ENCODE measurements at places on chromosomes 4 and X.

- no peak for DNase-seq
Observed at GRCh38 chr4:38634047-38634759, 29.8 kb upstream of the KLF3 start.

DNA sequence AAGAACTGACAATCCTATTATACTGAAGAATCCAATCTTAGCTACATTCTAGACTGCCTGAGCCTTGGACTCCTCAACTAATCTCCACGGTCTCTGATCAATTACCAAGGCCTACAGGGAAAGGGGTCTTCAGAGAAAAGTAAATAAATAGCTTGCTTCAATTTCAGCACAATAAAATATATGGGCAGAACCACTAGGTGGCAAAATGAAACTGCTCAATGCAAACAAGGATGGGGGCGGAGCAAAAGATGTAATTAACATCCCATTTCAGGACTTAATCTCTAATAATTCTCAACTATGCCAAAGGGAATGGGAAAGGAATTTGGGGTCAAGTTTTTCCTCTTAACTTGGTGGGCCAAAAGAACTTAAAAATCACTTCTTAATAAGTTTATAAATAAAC, 78.4 kb upstream of the MAP3K15 start:
- no peak for DNase-seq

- no peak for DNase-seq
Observed at GRCh38 chr4:89298155-89298554, 9.4 kb downstream of the GPRIN3 start.

- no peak for DNase-seq
Observed at GRCh38 chr4:605702-606425, 19.5 kb upstream of the PDE6B start.

DNA sequence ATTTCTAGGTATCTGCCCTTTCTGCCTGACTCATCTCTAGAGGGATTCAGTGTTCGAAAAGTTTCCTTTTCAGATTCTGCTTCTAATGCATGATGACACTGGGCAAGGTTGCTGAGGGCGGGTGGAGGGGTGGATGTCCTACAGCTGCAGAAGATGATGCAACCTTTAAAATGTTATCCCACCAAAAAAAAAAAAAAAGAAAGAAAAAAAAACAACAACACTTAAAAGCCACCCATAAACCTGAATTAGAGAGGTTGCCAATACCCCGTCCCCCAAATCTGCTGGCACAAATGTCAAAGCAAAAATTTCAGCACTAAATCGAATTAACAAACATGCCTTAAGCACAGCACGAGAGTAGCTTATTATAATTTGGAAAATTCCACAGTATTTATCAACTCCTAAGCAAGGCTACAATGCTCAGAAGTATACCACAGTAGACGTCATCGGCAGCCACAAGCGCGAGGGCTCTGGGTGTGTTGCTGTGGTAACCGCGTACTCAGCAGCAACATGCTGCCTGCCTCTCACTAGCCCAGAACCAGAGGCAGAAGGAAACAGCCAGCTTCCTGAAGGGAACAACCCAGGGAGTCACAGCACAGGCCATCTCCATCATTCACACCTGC, 167.5 kb upstream of the MAP3K15 start:
- no peak for DNase-seq

GRCh38 chr4:7651461-7651921, 216.8 kb upstream of the PSAPL1 start:
- DNase-seq: no peak

- DNase-seq: no peak
Observed at GRCh38 chr4:2881431-2881830, 37.8 kb downstream of the ADD1 start.

- no peak for DNase-seq
Observed at GRCh38 chr4:98110929-98111328, 32.3 kb downstream of the STPG2 start.

GRCh38 chrX:132443196-132444135, 45.4 kb downstream of the MBNL3 start:
- no peak for DNase-seq

- no peak for DNase-seq
Observed at GRCh38 chr4:34039766-34040165, 2204.5 kb downstream of the ARAP2 start.

- DNase-seq: no peak
Observed at GRCh38 chrX:80648023-80648422, 161.7 kb downstream of the BRWD3 start.

GRCh38 chr4:157713342-157713741, 459.5 kb downstream of the GASK1B start:
- DNase-seq: no peak

DNA sequence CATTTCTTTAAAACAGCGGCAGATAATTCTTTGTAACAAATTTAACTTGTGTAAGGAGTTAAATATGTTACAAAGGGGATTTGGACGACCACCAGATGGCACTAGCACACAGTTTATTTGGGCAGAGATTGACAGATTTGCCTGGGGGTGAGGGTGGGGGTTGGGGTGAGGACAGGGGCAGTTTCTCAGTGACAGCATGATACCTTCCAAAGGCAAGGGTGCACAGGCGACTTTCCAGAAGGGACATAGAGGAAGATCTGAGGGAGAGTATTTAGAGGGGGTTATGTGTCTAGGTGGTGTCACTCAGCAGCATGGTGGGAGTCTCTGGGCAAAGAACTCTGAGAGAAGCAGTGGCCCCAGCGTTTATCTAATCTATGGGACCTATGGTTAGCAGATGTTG, 9.6 kb upstream of the TMA16 start:
- no peak for DNase-seq

DNA sequence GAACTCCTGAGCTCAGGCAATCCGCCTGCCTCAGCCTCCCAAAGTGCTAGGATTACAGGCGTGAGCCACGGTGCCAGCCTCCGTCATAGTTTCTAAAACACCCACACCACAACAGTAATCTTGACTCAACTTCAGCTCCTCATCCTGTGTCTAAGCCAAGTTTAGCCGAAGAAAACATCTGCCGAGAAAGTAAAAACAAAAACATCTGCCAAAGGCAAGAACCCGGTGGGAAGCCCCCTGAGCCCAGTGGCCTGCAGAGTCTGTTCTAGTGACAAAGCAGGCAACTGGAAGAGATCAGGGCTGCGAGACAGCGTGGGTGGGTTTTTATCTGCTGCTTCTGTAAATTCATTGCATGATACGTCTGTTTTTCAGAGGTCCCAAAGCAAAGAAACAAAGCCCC, 26.6 kb upstream of the CD99 start:
- DNase-seq: peak; percentile 17

GRCh38 chrX:140440876-140441275, 64.0 kb downstream of the SOX3 start:
- no peak for DNase-seq

DNA sequence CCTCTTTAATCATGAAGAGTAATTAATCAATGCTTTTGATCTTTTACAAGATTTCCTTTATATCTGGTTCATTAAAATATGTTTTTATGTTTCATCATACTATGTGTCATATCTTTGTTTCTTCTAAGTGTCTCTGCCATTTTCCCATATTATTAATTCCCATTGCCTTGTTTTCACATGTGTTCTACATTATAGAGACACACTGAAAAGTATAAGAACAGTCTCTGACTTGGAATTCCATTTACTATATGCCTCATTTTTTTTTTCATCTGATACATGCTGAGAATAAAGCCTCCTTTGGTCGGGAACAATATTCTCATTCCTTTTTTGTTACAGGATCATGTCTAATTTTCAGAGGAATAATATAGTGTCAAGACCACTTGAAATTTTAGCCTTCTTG, 4.3 kb downstream of the BANK1 start:
- no peak for DNase-seq

DNA sequence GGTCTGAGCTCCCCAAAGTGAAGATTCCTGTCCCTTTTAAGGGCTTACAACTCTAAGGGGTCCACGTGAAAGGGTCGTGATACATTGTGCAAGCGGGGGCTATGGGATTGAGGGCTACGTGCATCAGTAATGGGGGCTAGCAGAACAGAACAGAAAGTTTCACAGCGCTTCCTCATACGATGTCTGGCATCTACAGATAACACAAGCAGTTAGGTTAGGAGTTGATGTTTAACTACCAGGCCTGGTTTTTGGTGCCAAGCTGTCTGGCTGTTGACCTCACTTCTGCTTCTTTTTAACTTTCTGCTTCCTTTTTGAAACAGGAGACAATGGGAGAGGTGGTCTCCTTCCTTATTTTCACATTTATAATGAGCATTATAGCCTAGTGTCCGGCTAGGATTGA, 368.6 kb upstream of the CXorf51A start:
- DNase-seq: no peak

DNA sequence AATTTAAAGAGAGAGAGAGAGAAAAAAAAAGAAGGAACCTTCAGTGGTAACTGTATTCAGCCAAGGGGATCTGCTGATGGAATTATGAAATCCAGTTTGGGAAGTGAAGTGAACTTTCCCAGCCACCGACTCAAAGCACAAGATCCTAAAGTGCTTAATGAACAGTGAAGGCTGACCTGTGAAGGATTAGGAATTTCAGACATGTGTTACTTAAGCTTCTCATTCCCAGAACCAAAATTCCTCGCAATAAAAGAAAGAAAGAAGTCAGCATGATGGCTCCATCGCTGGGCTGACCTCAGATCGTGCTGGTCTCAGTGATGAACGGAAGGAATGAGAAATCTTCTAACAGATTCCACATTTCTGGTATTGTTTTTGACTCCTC, 135.2 kb downstream of the ARSF start:
- DNase-seq: no peak

- DNase-seq: no peak
Observed at GRCh38 chr4:109248322-109248900, 54.0 kb downstream of the COL25A1 start.

DNA sequence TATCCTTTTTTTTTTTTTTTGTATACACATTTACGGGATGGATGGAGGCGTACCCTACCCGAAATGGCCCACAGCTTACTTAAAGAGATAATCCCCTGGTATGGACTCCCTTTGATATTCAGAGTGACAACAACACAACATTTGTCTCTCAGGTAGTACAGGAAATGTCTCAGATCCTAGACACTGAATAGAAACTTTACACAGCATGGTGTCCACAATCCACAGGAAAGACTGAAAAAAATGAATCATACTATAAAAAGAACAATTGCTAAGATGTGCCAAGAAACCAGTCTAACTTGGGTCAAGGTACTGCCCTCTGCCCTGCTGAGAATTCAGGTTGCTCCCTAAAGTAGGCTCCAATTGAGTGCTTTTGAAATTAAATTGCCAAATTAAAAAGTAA, 100.8 kb upstream of the LANCL3 start:
- DNase-seq: no peak

DNA sequence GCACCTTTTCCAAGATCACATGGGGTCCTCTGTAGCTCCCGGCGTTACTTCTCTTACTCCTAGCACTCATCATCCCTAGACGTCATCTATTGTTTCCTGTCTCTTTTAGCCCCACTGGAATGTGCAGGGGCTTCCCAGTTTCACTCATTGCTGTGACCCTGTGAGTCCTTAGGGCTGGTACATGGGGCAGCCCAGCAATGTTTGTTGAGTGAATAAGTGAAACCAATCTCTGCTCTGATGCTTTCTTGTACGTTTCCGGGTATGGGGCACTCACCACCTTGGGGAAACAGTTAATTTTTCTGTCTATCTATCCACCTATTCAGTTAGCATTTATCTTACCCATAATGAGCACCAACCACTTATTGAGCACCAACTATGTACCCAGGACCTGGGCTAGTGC, 16.1 kb downstream of the MSX1 start:
- no peak for DNase-seq

DNA sequence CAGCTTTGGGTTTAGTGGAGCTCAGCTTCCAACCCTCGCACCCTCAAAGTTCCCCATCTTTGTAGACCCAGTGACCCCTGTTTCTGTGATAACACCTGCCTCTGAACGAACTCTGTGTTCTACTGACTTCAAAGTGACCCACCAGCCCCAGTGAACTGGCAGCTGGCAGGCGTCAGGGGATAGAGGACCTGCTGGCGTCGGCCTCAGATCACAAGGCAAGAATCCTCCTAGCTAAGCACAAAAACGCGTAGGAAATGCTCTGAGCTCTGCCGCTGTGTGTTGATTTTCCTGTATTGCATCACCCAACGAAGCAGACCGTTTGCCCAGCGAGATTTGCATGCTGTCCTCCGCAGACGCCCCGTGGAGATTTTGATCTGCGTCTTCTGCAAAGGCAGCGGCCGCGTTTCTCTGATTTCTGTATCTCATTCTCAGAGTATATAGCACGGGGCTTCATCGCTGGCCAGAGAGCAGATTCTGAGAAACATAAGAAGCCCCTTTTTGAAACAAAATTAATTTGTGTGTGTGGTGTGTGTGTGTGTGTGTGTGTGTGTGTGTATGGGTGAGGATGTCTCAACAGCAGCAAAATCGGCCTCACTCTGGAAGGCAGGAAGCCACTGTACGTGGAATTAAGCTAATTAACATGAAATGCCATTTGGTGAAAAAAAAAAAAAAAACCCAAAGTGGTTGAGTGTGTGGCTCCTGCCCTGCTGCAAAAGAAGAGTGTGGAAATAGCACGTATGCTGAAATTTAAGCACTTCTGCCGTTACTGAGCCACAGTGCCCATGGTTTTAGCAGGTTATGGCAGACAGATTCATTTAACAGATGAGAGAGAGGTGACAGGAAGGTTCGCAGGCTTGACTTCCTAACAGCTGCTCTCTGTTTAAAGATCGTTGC, 29.2 kb upstream of the ASMTL start:
- DNase-seq: no peak

DNA sequence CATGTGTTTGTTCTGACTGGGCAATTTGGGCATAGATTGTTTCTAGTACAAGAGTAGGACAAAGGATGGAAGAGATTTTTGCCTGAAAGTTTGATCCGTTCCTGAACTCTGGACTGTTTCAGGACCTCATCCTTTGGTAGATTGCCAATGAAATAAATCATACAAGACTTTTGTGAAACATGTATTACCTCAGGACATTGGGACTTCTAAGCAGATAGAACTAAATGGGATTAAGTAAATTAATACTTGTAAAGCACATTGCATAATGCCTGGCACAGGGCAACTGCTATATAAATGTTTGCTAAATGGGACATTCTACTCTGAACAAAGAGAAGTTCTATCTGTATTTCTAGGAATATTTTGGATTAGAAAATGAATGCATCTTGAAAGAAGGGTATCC, 164.8 kb upstream of the RPS6KA3 start:
- no peak for DNase-seq

DNA sequence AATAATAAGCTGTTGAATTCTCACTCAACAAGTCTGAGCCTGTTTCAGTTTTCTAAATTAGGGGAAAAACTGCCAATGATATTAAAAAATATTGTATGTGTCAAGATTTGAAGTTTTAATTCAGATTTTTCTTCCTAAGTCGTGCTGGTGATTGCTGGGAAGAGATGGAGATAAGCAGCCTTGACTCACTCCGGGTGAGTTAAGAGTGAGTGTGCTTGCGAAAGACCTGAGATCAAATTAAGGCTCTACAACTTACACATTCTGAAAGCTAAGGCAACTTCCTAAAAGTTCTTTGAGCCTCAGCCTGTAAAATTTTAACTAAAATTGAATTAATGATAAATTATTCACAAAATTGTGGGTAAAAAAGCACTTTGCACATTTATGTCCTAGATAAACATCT, 1441.2 kb downstream of the PCDH7 start:
- no peak for DNase-seq

DNA sequence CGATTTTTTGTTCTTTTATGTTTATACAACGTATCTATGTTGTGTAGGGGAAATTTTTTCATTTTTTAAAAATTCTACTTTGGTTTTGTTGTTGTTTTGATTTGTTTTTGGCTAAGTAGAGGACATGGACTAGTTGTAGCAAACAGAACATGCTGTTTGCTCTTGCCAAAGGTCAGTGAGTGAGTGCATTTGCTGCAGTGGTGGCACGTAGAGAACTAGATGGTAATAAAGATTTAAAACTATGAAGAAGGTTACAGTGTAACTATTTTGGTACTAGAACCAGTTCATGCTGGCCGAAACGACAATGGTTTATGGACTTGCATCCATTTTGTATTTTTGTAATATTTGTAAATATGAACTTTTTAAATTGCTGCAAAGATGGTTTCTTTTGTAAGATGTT, 1.9 kb upstream of the SCML1 start:
- no peak for DNase-seq

Data from thoracic aorta (tissue), 2 donors.